Stimulated activated CD8-positive, alpha-beta memory T cell treated with anti-CD3 and anti-CD28 coated beads, Interleukin-4, amount 100 ng/mL, for 1 hour (primary cell): ENCODE measurements at places on chromosomes 12 and 14.

GRCh38 chr14:100649173-100649519 lies 61.9 kb upstream of the BEGAIN start:
- DNase-seq, result no peak

DNA sequence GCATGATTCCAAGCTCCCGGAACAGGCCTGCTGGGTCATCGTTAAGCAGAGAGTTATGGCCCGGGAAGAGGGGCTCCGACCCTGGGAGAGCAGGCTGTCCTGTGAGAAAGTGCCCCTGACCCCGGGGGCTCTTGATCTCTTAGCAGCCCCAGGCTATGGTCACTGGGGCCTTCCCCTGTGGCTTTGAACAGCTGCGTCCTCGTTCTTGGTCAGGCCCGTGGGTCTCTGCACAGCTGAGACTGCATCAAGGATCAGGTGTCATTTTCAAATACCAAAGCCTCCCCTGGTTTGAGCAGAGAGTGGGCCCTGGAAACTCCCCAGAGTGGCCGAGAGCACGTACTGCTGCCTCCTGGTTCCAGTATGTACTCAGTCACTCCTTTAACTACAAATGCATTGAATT lies 114.8 kb downstream of the ESRRB start:
- no peak for DNase-seq

- no peak for DNase-seq
Measured at GRCh38 chr12:114220311-114220710, 185.6 kb downstream of the TBX5 start.

DNA sequence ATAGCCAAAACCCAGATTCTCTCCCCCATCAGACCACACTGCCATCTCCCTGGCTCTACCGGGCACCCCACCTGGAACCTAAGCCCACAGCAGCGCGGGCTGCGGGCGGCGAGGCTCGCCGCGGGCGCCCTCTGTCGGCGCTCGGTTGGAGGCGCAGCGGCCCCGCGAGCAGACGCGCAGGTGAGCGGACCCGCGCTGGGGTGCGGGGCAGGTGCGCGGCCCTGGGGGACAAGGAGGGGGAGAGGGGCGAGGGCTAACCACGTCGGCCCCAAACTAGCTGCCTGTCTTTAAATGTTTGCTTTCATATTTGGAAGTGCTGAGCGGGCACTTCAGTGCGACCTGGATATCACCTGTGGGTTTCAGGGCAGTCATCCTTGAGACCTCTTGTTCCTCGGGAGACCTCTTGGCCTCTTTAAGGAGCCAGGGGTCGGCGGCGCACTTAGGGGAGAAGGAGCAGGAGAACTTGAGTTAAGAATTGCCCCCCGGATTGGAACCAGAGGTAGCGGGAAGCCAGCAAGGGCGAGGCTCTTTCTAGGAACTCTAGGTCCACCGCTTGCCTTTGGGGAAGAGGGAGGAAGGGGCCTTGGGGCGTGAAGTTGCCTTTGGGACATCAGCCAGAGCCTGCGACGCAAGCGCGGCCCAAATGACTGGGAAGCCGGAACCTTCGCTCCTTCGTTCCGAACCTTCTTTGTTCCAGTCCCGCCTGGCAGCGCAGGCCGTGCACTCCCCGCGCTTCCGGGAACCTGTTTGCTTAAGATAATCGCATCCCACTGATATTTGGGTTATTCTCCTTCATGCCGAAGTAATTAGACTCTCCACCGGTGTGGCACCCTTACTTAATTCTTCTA lies 78.7 kb downstream of the NEDD1 start:
- DNase-seq, result no peak

- no peak for DNase-seq
Measured at GRCh38 chr12:64585104-64585503, 25.2 kb upstream of the RASSF3 start.

- DNase-seq, result no peak
Measured at GRCh38 chr14:93535537-93535936, 104.8 kb downstream of the UNC79 start.
